Nucleus accumbens (tissue), 56 donors: ENCODE measurements at places on chromosomes 13 and 19.

DNA sequence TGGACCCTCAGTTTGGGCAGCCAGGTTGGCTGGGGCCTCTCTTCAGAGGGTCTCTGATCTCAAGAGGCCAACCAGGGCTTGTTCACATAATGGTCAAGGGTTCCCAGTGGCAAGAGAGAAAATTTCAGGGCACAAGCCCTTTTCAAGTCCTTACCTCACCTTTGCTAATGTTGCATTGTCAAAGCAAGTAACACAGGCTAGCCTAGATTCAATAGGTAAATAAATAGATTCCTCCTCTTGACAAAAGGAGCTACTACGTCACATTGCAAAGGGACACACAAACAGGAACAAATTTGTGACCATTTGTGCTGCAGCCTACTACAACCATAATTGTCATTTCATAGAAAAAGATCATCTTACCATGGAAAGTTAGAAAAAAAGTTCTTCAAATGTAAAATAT, 33.9 kb upstream of the FRY start:
- DNase-seq = no peak

DNA sequence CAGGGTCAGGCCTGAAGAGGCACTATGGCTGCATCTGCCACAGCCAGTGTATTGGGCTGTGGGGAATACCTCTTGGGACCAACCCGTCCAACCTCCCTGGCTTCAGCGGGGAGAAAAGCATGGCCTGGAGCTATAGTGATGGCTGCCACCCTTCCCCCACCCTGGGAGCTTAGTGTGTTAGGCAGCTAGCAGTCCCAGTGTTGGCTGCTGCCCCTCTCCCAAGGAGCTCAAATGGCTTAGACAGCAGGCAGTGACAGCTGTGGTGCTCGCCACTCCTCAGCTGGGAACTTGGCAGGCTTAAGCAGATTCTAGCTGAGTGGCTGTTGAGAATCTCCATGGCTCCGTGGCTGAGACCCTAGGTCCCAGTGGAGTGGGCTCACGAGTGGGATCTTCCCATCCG, 19.7 kb downstream of the ACOD1 start:
- DNase-seq = no peak

GRCh38 chr19:48837687-48838086, 1.4 kb upstream of the HSD17B14 start:
- DNase-seq = no peak

DNA sequence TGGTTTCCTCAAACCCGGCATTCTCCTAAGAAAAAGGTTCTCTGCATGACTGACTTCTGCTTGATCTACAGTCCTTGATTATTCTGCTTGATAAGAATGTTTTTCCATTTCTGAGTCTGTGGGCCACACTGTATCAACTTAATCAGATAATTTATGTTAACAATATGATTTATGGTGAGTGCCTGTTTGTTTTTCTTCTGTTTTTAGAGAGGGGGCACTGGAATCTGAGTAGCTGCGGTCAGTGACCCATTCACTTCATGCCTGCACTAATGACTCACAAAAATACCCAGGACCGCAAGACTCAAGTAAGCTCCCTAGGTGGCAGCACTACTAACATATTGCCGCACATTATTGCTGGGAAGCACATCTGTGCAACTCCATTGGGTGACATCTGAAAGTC, 542.3 kb upstream of the ATXN8OS start:
- DNase-seq = no peak

DNA sequence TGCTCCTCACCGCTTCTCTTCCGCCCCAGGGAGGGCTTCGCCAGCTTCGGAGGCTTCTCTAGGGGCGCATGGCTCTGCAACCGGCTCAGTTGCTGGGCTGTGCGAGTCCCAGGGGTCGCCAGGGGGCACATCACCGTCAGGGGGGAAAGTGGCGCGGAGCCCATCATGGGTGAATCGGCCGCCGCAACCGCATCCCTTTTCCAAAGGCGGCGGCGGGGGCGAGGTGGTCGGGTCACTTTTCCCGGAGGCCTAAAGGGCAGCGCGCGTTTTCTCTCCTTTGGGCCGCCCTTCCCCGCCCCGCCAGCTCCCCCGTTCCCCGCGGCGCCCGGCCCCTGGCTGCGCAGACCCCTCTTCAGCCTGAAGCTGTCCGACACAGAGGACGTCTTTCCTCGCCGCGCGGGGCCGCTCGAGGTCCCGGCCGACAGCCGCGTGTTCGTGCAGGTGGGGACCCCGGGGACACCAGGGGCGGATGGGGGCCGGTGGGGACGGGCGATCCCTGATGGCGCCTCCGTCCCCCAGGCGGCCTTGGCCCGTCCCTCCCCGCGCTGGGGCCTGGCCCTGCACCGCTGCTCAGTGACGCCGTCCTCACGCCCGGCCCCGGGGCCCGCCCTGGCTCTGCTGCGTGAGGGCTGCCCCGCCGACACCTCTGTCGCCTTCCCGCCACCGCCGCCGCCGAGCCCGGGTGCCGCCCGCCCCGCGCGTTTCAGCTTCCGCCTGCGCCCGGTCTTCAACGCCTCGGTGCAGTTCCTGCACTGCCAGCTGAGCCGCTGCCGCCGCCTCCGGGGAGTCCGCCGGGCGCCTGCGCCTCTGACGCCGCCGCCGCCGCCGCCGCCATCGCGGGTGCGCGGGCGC, 1.7 kb downstream of the TGFBR3L start:
- no peak for DNase-seq

- DNase-seq = no peak
Measured at GRCh38 chr19:53992815-53993214, 1.4 kb downstream of the CACNG6 start.
